Epithelial cell of proximal tubule (primary cell): ENCODE measurements at places on chromosomes 11 and 22.

GRCh38 chr11:72451831-72452376 lies 17.6 kb upstream of the CLPB start:
- DNase-seq = no peak

DNA sequence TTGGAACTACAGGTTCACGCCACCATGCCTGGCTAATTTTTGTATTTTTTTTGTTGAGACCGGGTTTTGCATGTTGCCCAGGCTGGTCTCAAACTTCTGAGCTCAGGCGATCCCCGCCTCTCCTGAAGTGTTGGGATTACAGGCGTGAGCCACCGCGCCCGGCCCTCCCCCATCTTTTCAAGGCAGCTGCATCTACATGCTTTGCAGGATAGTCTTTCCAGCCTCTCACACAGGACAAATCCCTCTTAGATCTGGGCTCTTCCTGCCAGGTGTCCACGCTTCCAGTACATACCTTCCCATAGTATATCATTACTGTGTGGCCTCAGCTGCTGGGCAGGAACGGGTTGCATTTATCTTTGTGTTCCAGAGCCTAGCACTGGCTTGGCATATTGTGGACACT lies 49.7 kb downstream of the C11orf96 start:
- DNase-seq = no peak

DNA sequence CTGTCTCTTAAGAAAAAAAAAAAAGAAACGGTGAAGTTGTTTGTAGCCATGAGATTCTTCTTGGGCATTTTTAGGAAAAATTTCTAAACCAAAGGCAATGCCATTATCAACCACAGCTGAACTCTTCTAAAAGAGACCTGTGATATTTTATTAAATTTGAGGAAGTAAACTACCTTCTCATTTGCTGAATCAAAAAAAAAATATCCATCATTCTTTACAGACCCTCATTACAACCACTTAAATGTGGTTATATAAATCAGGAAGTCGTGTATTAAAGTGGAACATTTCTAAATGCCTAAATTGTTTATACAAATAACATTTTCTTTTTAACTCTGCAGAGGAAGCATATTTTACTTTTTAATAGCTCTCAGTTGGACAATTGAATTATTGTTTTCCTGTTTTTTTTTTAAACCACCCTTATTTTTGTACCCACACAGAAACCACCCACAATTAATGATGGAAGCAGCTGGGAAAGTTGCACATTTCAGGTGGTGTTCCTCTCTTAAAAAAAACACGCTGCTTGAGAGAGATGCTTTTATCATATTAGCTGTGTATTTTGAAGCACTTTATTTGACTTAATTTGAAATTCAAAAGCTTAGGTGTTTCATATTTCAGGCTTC lies 91.2 kb downstream of the ARHGAP42 start:
- DNase-seq = no peak

DNA sequence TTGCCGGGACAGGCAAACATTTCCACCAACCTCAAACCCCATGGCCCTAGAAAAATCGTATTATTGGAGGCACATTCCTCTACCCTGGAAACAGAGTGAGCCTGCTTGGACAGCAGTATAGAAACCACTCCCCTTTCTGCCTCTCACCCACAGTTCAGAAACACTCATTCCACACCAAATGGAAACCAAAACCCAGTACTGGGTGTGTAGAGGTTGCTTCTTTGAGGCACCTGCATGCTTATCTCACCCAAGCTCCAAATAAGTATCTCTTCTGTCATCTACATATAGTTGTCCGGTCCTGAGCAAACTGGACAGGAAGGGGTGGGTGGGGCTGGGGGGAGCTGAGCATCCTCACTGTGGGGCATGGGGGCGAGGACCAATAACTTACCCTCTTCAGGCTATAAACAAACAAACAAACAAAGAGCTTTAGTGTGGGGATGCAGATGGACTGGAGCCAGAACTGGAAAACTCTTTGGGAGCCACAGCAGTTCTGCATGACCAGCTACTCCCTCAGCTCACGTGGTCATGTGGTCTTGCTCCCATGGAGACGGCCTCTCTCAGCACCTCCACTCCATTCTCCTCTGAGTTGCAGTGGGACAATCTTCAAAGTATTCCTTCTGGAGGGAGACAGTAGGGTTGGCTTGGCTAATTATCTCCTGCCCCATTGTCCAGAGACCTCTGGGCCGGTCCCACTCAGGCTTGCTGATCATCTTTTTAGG lies 1.0 kb upstream of the PLAAT2 start:
- no peak for DNase-seq

GRCh38 chr11:4559527-4560440 lies 14.8 kb downstream of the OR52M1 start:
- no peak for DNase-seq

DNA sequence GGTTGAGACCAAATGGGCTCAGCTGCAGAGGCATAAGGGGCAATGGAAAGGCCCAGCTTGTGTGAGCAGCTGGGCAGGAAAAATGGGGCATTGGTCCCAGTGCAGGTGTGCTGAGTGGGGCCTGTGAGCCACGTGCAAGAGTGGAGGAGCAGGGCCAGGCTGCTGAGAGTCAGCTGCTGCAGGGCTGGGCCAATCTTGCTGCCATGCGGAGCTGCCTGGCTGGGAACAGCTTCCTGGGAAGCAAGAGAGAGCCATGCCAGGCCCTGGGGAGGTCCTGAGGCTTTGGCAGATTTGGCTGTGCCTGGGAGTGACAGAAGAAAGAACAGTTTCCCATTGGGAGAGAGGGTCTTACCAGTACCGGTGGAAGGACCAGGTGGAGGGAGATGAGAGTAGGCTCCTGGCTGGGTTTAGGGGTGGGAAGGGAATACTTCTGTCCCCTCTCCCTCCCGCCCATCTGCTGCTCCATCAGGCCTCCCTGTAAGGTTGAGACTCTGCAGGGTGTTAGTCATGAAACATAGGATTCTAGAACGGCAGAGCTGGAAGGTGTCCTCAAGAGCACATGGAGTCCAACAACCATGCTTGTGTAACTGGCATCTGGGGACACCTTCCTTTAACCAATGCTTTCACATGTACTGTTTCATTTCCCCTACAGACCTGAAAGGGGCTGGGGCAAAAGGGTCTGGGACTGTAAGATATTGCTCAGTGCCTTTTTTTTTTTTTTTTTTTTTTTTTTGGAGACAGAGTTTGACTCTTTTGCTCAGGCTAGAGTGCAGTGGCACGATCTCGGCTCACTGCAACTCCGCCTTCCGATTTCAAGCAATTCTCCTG lies 10.4 kb downstream of the SEPTIN3 start:
- no peak for DNase-seq

- DNase-seq = no peak
These were observed 97.6 kb downstream of the CELSR1 start for GRCh38 chr22:46439576-46440465.

DNA sequence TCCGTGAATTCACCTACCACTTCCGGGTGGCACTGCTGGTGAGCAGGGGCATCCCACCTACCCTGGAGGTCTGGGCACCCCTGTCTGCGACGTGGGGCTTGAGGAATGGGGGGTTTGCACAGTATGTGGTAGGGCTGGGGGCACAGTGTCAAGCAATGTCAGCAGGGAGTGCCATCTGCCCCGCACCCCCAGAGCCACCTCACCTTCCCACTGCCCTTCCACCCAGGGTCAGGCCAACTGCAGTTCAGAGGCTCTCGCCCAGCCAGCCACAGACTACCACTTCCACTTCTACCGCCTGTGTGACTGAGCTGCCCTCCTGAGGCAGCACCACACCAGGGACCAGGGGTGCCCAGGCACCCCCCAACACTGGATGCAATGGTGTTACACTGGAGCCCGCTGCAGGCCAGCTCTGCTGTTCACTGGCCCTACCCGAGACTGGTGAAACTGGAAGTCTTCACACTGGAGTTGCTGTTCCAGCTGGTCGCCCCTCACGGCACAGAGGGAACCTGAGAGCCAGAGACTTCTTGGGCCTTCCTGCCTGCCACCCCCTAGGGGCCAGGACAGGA lies 6.5 kb downstream of the TMEM258 start:
- DNase-seq = peak; percentile 10

DNA sequence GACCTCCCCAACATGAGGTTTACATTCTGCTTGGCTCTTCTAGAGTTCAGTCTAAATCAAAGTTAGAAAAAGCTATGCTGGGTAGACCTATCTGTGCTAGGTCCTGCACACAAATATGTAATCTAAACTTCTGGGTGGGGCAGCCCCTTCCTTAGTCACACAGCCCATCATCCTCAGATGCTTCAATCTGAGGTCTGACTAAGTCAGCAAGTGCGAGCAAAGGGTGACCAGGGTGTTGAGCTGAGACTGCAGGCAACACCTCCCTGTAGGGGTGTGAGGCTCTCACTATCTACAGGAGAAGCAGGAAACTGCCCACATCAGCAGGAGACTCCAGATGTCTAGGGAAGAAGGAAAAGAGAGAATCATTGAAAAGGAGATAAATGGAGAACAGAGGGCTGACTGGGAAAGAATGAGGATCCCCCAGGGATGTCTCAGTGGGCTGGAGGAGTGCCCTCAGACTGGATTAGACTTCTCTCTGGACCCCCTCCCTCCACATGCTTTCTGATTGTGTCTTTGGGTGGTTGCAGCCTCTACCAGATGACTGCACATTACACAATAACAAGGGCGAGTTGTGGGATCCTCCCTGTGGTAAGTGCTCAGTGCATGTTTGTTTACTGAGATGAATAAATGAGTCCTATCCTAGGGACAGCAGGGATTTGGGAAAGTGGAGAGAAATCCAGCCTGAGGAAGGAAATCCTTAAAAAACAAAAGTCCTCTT lies 266.2 kb upstream of the PLET1 start:
- no peak for DNase-seq

DNA sequence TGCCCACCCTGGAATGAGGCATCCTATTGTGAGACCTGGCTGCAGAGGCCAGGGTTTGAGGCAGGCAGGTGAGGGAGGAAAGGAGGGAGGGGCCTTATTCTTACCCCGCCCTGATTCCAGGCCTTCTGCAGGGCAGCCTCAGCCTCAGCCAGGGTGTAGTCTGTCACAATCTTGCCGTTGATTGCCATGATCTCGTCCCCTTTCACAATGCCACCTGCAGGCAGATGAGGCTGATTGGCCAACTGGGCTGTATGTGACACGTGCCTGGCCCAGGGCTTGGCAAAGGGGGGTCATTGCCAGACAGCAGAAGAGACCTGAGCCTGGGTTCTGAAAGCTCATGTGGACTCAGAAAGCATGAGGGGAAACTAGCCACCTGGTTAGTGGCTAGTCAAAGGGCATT lies 21.4 kb upstream of the ABCC8 start:
- no peak for DNase-seq

DNA sequence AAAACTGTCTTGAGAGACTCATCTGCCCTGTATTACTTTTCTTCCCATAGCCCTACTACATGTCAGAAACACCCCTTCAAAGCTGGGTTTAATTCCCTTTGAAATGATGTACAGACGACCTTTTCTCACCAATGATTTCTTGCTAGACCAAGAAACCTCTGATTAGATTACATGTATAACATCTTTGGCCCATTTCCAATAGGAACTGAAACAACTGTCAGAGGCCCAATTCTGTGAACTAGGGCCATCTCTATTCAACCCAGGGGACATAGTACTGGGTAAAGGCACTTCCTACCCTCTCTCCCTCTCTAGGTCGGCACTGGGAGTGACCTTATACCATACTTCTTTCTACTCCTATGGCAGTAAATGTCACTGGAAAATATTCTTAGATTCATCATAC lies 19.4 kb downstream of the NPAT start:
- DNase-seq = no peak

- no peak for DNase-seq
These were observed 15.6 kb downstream of the E2F8 start for GRCh38 chr11:19225123-19225522.

DNA sequence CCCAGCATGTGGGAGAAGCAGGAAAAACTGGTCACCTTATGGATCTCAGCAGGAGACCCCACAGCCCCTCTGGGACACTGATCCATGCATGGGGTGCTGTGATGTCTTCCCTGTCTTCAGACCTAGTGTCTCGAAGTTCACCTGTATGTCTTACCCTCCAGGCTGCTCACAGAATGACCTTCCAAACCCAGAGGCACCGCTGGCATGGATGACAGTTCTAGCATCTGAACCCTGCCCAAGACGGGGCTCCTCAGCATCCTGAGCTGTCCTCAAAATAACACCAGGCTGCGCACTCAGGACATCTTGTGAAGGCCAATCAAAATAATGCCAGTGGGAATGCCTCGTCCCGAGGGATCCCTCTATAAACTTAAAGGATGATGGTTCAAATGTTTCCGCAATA lies 824.9 kb downstream of the TBC1D22A start:
- DNase-seq = no peak
